ENCODE measurements at places on chromosomes 2 and 18.

DNA sequence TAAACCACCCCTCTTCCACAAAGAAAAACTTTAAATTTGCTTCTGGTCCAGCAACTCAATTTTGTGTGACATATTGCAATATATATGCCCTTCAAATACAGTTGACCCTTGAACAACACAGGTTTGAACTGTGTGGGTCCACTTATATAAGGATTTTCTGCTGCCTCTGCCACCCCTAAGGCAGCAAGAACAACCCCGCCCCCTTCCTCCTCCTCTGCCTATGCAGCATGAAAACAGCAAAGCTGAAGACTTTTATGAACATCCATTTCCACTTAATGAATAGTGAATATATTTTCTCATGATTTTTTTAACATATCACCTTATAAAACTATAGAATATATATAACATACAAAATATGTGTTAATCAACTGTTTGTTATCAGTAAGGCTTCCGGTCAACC lies 58.3 kb downstream of the EML4 start:
- no peak for DNase-seq

GRCh38 chr18:73214970-73215369 lies 347.2 kb upstream of the NETO1 start:
- DNase-seq = no peak

DNA sequence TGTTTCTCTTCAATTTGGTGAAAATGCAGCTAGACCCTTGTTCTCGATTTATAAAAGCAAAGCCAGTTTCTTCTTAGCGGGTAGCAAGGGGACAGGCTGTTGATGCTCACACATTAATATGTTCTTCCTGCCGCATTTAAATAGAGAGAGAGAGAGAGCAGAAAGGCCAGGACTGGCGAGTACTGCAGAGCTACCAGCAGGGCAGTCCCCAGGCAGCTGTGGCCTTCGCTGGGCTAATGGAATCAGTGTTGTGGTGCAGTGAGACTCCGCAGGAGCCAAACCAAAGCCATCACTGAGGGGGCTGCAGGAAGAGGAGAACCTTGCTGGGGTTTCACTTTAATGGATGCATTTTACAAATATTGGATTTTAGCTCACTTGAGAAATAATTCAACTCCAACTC lies 223.6 kb downstream of the ACTR3 start:
- no peak for DNase-seq

- DNase-seq = no peak
Observed at GRCh38 chr2:173922760-173923159, 42.4 kb downstream of the SP3 start.

- no peak for DNase-seq
Observed at GRCh38 chr2:172021074-172021931, 21.6 kb downstream of the METAP1D start.

GRCh38 chr2:45276914-45277313 lies 267.7 kb upstream of the SIX2 start:
- no peak for DNase-seq

- no peak for DNase-seq
Observed at GRCh38 chr2:213696442-213696841, 412.2 kb downstream of the SPAG16 start.

DNA sequence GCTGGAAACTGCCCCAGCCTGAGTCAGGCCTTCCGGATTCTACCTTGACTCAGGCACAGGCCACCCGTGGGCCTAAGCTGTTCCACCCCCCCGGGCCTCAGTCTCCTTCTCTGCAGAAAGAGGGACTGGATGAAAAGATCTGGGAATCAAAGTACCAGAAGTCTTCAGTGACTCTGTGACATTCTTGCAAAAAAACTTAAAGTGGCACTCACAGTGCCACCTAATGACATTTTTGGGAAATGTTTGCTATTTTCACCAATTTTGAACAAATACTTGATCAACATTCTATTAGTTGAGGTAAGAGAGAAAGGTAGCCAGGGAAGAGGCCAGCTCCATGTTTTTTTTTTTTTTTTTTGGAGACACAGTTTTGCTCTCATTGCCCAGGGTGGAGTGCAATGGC lies 48.3 kb upstream of the ACAA2 start:
- no peak for DNase-seq

DNA sequence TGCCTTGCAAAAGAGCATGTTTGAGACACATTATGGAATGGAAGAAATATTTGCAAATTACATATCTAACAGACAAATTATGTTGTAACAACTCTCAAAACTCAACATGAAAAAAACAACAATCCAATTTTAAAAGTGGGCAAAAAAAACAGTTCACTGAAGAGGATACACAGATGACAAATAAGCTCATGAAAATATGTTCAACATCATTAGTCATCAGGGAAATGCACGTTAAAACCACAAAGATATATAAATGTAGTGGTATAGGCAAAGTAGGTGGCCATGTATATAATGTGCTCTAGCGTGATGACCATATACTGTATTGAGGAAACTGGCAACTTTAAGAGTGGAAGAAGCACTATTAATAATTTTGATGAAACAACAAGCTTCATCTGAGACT lies 220.1 kb downstream of the IRS1 start:
- no peak for DNase-seq

DNA sequence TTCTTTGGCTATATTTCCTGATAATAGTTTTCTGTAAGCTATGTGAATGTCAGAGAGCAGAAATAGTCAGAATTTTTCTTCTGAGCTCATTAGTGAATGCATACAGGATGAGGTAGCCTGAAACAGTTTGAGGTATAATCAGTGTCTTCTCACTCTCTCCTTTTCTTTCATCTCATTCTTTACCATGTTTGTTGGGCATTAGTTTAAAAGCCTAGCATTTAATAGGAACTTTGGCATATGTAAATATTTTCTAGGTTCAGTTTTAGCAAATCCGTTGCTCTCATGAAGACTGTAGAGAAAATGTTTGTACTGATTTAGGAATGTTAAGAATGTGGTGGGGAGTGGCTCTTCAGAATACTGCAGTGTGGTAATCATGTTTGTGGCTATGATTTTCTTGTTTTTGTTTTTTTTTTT lies 119.4 kb downstream of the PARD3B start:
- no peak for DNase-seq

DNA sequence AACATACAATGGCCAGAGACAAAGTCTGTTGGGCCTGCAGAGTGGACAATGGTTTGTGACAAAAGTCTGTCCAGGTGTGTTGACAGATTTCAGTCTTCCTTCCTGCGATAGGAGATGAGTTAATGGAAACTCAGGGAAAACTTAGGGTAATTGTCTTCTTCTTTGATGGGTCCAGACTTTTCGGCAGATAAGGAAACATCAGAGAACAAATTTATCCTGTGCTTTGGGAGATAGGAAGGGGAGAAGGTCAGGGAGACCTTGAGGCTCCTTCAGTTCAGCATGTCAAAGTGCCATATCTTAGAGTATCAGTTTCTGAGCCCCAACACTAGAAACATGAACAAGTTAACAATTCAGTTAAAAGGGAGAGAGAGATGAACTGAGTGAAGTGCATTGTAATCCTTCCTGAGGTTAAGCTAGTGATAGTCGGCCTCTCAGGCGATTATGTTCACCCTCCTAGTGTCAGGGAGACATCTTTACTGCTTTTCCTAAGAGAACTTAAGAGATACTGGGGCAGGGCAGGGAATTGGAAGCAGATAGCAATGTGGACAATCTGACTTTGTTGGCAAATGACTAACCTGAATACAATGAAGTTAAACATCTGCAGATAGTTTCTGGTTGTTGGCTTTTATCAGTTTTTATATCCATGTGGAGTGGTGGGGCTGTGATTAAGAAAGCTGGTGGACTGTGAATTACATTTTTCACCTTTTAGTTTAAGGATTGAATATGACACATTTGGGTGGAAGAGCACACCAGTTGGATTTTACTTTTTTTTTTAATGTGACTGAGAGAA lies 248.8 kb upstream of the FN1 start:
- DNase-seq = no peak

GRCh38 chr2:150137338-150138069 lies 350.0 kb downstream of the RND3 start:
- DNase-seq = no peak

GRCh38 chr2:64992218-64992617 lies 3.0 kb downstream of the SLC1A4 start:
- DNase-seq = no peak

DNA sequence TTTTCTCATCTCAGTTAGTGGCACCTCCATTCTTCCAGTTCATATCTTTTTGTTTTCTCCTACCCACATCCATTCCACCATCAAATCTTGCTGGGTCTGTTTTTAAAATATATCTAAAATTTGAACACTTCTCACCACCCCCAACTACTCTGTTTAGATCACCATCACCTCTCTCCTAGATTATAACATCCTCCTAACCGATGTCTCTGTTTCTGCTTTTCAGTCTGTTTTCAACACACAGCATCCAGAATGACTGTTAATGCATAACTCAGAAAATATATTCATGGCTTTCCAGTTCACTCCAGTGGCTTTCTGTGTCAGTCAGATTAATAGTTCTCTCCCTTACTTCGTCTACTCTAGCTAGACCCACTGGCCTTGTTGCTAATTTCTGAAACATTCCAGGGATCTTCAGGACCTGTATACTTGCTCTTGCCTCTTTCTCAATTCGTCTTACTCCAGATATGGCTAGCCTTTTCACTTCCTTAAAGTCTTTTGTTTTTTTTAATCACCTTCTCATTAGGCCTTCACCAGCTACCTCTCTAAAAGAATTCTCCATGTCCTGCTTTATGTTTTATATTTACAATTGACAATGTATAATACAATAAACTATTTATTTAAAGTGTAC lies 105.3 kb downstream of the COMMD1 start:
- DNase-seq = no peak

DNA sequence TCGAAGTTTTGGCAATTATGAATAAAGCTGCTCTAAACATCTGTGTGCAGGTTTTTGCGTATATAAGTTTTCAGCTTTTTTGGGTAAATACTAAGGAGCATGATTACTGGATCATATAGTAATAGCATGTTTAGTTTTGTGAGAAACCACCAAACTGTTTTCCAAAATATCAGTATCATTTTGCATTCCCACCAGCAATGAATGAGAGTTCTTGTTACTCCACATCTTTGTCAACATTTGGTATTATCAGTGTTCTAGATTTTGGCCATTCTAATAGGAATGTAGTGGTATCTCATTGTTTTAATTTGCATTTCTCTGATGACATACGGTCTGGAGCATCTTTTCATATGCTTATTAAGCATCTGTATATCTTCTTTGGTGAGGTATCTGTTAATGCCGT lies 143.4 kb upstream of the MYO3B start:
- DNase-seq = no peak

DNA sequence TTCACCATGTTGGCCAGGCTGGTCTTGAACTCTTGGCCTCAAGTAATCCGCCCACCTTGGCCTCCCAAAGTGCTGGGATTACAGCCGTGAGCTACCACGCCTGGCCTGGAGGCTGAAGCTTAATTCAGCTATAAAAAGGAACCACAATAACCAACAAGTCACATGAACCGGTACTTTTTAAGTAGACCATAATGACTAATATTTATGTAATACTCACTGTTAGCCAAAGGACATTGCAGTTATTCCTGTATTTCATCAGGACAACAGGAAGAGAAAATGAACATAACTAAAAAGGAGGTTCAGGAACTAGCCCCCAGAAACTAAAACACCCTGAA lies 49.0 kb upstream of the TMEM87B start:
- DNase-seq = no peak

DNA sequence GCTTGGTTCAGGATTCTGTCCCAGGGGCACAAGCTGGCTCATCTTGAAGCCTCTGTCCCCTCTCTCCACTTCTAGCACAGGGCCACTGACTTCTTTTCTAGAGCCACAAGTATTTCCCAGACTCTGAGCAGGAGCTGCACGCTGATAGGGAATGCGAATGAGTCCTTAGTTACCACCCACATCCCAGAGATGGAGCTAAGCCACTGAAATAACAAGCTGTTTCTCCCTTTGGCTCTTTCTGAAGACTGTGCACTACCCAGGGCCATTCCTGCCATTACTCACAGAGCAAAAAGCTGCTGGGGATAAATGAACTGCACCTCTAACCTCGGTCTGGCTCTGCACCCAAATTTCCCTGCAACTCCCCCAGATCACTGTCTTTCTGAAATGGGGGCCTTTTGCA lies 70.6 kb downstream of the TSN start:
- no peak for DNase-seq

- no peak for DNase-seq
Observed at GRCh38 chr2:11993749-11994148, 247.3 kb downstream of the LPIN1 start.

DNA sequence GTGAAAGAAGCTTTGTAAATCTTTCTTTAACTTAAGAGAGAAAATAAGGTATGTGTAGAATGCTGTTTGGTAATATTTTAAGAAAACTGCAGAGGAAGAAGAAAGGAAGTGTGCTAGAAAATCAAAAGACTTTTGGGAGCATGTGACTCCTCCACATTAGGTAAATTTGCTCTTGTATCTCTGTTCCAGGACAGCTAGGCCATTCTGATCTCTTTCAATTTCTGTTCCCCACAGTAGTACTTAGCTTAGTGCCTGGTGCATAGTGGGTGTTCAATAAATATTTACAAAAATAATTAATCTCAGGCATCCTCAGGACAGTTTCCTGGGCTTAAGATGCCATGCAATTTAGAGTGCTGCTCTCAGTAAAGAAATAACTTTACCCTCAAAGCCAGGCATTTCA lies 105.0 kb downstream of the GPD2 start:
- DNase-seq = no peak
